Psoas muscle (tissue), 8 donors: ENCODE measurements at places on chromosomes 3 and 15.

- DNase-seq: no peak
These were observed 205.9 kb upstream of the GBE1 start for GRCh38 chr3:81967393-81967792.

- no peak for DNase-seq
These were observed 150.1 kb downstream of the PDZRN3 start for GRCh38 chr3:73474619-73475018.

DNA sequence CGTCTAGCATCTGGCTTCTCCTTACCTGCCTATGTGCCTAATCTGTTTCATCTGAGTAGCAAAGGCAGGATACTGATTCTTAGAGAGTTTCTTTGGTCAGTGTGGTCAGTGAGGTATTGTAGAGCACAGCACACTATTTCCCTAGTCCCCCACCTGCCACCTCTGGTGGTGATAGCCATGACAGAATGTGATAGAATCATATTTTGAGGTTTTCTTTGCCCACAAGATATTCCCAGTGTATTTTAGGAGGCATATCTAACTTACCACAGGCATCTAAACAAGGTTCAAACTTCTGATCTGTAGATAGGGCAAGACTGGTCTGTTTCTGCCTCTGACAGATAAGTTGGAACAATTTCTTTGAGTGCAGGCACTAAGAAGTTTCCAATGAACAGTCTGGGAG is 188.0 kb downstream of the SOX2 start:
- no peak for DNase-seq

- DNase-seq: no peak
These were observed 238.2 kb downstream of the GREM1 start for GRCh38 chr15:32956006-32956405.

- DNase-seq: no peak
These were observed 59.7 kb upstream of the TMEM108 start for GRCh38 chr3:132978464-132978863.
